K562 (cell line): ENCODE measurements at places on chromosomes 3 and 15. TPM values are rescaled to one million over a fixed set of nuclear protein-coding genes. Genes with fewer than 3 reads are reported as not detected.

Gene NDUFB5
- 211 and 229 TPM in 2 replicates for polyA plus RNA-seq

Gene CPB1
- not detected in 2 replicates for polyA plus RNA-seq

Gene HRH1
- 0.16 TPM in 1 of 2 replicates, not detected in the other for polyA plus RNA-seq

Gene SCN11A
- polyA plus RNA-seq: not detected in 2 replicates

GRCh38 chr15:50046159-50046558 lies 72.9 kb downstream of the ATP8B4 start:
- H3K27ac ChIP-seq: no peak overlapping the region
- DNase-seq: no peak
- H3K36me3 ChIP-seq: no peaks in the 10 kb centered on the region
- no peaks in the 10 kb centered on the region for H3K4me1 ChIP-seq
- H3K27me3 ChIP-seq: no peaks in the 10 kb centered on the region
- H3K4me3 ChIP-seq: no peak overlapping the region

- no peak for DNase-seq
- no peaks in the 10 kb centered on the region for H3K4me1 ChIP-seq
- H3K27me3 ChIP-seq: no peaks in the 10 kb centered on the region
- no peak overlapping the region for H3K4me3 ChIP-seq
- H3K36me3 ChIP-seq: no peaks in the 10 kb centered on the region
These were observed 178.2 kb upstream of the FEZF2 start for GRCh38 chr3:62551556-62551955.

DNA sequence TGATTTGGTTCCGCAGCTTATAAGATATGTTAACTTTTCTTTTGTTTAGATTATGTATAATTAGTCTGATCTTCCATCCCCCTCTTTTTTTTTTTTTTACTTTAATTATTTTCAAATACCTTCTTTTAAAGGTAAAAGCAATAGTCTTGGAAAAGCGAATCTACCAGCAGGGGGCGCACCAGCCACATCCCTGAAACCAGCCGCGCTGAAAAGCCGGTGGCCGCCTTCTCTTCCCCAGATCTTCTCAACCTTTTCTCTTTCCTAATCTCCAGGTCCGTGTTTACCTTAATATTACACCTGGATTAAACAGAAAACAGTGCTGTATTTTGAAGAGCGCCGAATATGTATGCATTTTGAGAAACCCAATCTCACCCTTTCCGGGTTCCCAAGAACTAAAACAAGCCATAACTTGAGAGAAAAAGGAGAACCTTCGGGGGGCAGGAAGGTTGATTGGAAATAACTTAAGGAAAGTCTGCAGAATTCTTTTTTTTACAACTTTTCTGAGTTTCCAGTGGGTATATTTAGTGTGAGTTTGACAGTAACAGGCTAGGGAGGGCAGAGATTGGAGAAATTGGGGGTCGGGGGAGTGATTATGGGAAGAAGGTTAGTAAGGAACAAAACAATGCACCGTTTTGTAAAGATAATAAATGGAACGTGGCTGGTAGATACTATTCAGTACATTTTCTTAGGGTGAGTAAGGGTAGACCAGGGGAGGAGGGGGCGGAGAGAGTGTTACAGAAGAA lies 2.0 kb upstream of the SOX2 start:
- H3K27me3 ChIP-seq: peaks cover 2% of the 10 kb centered on the region; the same call in 1 of the 3 replicates
- peak; percentile 55 for DNase-seq
- H3K27ac ChIP-seq: no peak overlapping the region
- H3K36me3 ChIP-seq: no peaks in the 10 kb centered on the region
- peaks cover 4% of the 10 kb centered on the region for H3K4me1 ChIP-seq
- H3K4me3 ChIP-seq: no peak overlapping the region

DNA sequence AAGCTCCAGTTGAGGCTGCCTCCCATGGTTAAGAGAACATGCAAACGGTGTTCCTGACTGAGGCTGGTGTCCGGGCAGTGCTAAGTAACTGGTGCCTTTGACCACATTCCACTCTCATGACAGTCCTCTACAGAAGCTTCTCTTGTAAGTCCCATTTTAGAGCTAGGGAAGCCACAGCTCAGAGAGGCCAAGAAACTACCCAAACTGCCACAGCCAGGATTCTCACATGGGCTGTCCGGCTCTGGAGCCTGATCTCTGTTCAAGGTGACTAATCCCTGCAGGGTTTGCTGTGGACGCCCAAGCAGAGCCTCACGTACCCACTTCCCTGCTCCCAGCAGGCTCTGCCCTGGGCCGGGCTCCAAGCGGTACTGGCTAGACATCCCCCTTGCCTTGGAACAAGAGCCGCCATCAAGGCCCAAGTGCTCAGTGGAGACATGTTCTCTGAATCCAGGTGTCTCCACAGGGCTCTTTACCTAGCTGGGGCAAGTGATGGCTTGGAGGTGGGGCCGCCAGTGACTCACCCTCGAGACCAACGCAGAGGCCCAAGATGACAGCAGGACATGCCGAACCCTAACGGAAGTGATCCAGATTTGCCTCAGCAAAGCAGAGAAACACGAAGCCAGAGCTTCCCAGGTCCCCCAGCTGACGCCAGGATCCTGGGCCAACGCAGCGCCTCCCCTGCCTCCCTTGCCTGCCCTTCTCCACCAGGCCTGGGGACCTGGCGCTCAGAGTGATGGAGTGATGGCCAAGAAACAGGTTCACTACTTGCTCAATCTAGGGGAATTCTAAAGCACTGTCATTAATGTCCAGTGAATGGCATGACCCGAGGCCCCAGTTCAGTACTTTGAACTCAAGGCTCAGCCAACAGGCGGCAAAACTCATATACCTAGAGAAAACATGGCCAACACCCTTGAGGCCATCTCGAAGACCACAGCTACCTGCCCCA lies 24.4 kb downstream of the KLHL25 start:
- no peaks in the 10 kb centered on the region for H3K36me3 ChIP-seq
- H3K4me3 ChIP-seq: no peak overlapping the region
- H3K4me1 ChIP-seq: no peaks in the 10 kb centered on the region
- no peak overlapping the region for H3K27ac ChIP-seq

DNA sequence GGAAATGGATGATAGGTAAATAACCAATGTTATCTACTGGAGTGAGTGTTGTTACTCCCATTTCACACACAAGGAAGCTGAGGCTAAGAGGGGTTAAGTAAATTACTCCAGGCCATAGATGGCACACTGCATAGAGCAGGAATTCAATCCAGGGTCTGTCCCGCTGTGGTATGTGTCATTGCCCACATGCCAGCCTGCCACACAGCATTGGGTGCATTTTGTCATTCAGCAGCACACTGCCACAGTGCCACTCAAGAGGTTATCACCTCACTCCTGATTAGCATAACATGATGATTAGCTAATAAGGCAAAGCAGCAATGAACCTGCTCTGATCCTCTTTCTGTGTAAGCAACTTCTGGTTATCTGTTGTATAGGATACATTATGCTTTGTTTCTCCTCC lies 157.4 kb upstream of the CTNNB1 start:
- no peak for DNase-seq
- H3K4me1 ChIP-seq: no peaks in the 10 kb centered on the region
- no peak overlapping the region for H3K27ac ChIP-seq
- no peak overlapping the region for H3K4me3 ChIP-seq
- no peaks in the 10 kb centered on the region for H3K36me3 ChIP-seq
- peaks cover 4% of the 10 kb centered on the region; the same call in 2 of the 3 replicates for H3K27me3 ChIP-seq

- no peak overlapping the region for H3K27ac ChIP-seq
- H3K4me1 ChIP-seq: no peaks in the 10 kb centered on the region
- H3K27me3 ChIP-seq: no peaks in the 10 kb centered on the region
- H3K36me3 ChIP-seq: peaks cover 84% of the 10 kb centered on the region
- DNase-seq: no peak
These were observed 16.5 kb downstream of the GORASP1 start for GRCh38 chr3:39090922-39091321.
